ENCODE measurements at places on chromosomes 16 and 17.
A peak's percentile ranks its signal among the peaks of the same experiment; 100 is the strongest.

DNA sequence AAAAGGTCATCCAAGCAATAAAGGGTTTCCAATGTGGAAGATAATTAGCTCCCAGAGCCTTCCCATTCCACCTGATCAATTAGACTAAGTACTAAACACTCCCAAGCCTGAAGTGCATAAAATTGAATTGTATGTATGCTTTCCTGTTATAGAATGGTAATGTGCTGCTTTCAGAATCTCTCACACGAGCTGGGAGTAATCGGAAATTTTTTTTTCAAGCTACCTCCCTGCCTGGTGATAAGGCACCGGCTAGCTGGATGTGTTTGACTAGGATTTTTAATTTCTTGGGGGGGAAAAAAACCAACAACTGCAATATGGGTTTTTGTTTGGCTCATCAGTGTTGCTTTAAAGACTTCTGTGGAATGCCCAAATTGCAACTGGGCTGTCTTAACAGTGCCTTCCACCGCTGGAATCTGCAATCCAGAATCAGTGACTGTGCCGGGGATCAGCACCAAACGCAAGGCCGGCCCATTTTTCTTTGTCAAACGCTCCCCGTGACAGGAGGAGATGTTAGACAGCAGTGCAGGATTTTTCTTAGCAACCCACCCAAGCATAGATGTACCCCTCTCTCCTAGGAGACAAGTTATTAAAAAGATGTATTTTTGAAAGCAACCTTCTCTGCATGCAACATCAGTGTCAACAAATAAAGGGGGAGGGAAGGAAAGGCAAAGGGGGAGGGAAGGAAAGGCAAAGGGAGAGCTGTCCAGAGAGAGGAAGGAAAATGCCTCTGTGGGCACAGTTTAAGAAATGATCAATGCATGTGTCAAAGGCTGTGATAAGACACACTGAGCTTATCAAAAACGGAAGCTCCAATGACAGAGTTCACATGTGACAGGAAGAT, 387.2 kb downstream of the NPIPA8 start:
- DNase-seq, result no peak

- no peak for DNase-seq
These were observed 1.3 kb downstream of the PLK1 start for GRCh38 chr16:23679986-23680336.

DNA sequence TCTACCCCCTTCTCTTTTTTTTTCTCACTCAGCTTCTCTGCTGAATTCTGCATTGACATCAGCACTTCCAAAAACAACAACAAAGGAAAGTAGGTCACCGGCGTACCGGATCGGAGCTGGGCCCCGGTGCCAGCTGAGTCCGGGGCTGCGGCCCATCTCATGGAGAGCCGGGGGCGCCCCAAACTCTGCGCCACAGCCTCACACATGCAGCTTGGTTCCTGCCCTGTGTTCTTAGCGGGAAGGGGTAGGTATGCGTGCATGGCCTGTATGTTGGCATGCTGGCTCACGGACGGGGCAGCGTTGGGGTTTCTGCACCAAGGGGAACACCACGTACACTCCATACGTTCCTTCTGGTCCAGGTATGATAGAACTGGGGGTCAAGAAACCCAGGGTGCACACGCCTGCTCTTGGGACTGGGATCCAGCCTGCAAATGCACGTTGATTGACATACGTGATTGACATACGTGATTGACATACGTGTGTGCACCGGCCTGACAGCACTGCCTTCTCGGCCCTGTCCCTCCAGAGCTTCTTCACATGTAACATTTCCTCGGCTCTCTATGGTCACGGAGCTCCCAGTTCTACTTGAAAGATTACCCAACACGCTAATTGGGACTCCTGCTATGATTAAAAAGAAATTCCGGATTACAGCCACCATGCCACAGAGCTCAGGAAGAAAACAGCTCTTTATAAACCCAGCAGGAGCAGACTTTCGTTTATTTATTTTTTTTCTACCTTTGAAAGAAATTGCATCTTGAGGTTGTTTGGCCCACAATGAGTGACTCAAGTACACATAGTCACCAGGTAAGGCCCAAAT, 88.7 kb downstream of the RPA1 start:
- DNase-seq, result no peak

GRCh38 chr17:65243838-65244625, 106.9 kb downstream of the RGS9 start:
- peak; percentile 83 for DNase-seq
